ENCODE measurements at places on chromosomes 1 and 21.

GRCh38 chr1:233815865-233816264 is 88.6 kb upstream of the SLC35F3 start:
- no peak for DNase-seq

- peak; percentile 32 for DNase-seq
Observed at GRCh38 chr1:50701706-50702317, 258.3 kb downstream of the FAF1 start.

DNA sequence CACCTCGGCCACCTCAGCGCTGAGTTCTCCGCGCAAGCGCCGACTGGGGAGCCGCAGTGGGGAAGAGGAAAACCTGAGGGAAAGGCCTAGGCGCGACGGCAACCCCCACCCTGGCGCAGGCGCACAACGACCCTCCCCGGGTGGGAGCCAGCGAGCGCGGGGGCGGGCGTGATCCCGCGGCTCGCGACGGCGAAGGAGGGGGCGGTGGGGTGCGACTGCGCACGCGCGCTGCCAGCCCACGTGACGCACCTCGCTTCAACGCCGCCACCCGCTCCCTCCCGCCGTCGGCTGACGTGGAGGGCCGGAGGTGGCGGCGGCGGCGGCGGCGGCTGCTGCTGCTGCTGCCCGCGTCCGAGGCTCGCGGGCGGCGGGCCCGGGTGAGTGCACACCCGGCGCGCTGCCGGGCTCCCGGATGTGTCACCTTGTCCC is at the start of the genes PIGP and TTC3:
Gene PIGP (minus strand): TSS at position 84 of the 429 bp plus-strand sequence. CDS start 556 bp downstream, outside the sequence.
Gene TTC3 (plus strand): TSS at position 267 of the 429 bp plus-strand sequence. CDS start 14,004 bp downstream, outside the sequence.
- peak; percentile 90 for DNase-seq

GRCh38 chr1:119896303-119896702 is at the start of gene ADAM30:
Gene ADAM30 (minus strand): TSS chr1:119896515. CDS start chr1:119896336, 179 bp downstream.
- no peak for DNase-seq

DNA sequence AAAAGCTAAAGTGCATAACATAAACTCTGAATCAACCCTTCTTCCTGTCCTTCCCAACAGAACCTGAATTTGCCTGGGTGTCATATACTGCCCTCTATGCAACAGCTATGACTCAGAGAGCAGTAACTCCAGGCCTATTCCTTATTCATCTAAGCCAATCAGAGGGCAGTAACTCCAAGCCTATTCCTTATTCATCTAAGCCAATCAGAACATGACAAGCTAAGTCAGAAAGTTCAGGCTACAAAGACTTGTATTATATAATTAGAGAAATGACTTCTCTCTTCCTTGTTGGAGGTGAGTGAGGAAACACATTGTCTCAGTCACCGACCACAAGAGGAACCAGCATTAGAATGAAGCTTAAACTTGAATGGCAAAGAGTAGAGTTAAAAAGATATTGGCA is 26.2 kb upstream of the TADA1 start:
- DNase-seq: no peak

DNA sequence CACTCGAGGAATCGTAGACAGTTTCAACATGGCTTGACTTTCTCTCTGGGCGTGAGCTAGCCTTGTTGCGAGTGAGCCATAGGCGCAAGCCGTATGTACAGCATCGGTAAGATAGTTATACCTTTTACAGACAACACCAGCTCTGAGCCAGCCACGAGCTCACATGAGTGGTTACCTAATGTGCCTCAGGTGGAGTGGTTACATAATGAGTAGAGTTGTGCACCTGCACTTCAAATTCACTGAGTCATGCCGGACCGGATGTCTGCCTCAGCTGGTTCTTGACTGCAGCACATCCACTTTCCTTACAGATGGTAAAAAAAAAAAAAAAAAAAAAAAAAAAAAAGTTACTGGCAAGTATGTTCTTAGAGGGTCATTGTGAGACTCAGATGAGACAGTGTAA is 360.4 kb upstream of the NR5A2 start:
- DNase-seq: no peak

GRCh38 chr1:28986306-28986910 is 72.0 kb downstream of the EPB41 start:
- DNase-seq: no peak

- no peak for DNase-seq
Observed at GRCh38 chr1:53076721-53077598, 14.9 kb downstream of the PODN start.

DNA sequence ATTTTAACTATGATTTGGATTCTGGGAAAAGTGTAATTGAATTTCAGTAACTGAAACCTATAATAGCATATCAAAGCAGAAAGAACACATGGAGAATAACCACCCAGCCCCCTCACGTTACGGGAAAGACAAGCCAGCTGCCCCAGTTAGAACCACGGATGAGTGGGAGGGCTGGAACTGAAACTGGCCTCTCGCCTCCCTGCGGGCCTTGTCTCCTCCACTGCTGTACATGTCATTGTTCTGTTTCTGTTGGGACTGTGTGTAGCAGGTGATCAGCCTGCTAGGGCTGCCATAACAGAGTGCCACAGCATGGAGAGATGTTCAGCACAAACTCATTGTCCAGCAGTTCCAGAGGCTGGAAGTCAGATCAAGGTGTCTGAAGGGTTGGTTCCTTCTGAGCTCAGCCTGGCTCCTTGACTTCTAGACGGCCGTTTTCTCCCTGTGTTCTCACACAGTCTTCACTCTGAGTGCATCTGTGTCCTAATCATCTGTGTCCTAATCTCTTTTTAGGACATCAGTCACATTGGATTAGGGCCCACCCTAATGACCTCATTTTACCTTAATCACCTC is 52.4 kb downstream of the MAP3K21 start:
- DNase-seq: no peak

DNA sequence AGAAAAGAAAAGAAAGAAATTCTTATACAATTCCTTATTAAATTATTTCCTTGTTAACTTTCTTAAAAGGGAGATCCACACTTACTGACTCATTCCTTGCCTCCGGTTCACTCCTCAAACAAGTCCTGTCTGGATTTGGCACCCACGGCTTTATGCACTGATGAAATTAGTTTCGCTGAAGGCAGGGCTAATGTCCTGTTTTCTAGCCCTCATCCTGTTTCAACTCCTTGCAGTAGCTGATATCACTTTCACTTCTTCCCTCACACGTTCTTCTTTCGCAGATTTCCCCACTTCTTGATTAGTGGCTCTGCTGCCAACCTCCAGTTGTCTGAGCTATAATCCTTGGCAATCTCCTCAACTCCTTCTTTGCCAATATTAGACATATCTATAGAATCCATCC is 215.2 kb downstream of the URB2 start:
- DNase-seq: no peak

GRCh38 chr1:222696741-222697140 is 15.6 kb downstream of the AIDA start:
- DNase-seq: no peak

DNA sequence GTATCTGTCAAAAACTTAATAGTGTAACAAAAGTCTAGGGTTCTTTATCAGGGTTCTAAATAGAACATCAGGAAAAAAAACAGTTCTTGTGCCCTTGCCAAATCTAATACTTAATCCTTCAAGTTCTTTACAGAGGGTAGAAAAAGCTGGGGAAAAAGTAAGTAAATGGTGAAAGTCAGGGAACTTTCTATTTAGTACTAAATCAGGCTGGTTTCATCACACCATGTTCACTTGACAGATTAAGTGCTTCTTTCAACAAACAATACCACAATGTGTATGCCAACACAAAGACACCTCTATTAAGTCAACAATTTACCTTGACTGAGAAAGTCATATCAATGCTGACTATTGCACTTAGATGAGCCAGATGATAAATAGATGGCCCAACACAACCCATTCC is 9.7 kb downstream of the DBT start:
- DNase-seq: no peak

DNA sequence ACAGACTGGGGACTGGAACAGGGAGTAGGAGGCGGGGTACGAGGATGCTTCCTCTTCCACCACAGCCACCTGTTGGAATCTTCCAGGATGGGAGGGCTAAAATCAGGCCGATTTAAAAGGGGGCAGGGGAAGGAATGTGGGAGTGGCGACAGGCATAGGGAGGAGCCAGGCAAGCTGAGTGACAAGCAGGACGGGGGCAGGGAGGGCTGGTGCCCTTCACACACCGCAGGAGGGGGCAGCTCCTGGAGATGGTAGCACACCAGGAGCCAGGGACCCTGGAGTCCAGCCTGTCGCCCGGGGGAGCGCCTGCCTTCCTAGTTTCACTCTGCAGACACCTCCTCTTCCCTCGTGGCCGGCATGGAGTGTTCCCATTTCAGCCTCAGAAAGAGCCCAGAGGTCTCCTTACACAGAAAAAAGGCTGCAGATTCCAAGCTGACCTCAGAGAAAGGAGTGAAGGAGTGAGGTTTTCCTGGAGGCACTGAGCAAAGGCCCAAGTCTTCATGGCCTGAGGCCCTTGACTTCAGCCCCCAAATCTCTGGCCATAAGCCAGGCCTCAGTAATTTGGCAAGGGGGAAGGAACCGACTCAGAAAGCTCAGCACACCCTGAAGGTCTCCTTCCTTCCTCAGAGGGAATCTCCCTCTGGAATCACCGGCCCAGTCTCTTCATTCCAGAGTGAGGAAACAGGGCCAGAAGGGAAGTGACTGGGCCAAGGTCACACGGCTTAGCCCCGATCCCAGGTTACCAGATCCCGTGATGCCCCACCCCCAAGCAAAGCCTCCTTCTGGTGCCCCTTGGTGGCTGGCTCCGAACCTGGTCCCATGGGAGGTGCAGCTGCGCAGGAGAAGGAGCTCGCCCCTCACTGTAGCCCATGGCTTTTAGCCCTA is 8.1 kb downstream of the BLACAT1 start:
- no peak for DNase-seq

GRCh38 chr1:214793708-214794107 is 190.7 kb downstream of the CENPF start:
- DNase-seq: no peak

DNA sequence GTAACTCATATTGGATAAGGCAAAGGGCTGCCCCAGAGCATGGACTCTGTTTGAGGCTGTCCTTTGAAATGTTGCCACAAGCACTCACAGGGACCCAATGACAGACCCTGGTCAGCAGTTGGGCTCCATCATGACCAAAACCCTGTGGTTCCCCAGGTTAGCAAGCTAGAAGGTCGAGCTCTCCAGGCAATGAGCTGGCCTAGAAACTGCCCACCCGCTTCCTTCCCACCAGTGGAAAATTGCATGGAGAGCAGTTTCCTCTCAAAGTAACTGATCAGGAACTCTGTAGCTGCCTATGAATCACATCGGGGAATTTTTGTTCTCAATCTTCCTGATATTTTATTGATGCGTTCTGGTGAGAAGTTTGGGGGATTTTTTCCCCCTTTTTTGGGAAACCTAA is 52.8 kb downstream of the FHAD1 start:
- no peak for DNase-seq

- DNase-seq: no peak
Observed at GRCh38 chr1:62589321-62589720, 8.0 kb upstream of the ANGPTL3 start.

DNA sequence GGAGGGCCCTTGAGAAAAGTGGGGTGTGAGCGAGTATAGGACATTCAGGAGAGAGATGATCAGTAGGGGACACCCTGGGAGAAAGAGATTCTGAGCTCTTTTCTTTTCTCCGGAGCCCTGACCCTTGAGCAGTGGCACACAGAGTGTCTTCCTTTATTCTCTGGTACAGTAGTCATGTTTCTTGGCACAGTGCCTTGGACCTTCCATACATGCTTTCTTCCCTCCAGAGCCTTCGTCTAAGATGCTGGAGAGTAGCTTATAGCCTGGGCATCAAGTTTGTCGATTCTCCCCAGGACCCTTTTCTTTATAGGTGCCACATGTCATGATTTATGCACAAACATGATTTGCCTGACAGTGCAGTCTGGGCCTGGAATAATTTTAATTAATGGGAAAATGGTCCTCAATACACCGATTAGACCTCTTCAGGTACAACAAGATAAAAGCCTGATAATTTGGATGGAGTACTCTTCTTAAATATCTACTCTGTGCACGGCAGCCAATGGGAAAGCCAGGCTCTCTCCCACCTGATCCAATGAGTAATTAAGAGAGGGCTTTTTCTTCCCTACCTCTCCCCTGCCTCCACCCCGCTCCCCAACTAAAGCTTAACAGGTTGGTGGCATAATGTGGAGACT is at the start of gene TBX19:
Gene TBX19 (plus strand): TSS at position 582 of the 632 bp plus-strand sequence. CDS start 214 bp downstream, outside the sequence.
- DNase-seq: no peak

- no peak for DNase-seq
Observed at GRCh38 chr21:45551316-45551715, 9.1 kb upstream of the SLC19A1 start.

DNA sequence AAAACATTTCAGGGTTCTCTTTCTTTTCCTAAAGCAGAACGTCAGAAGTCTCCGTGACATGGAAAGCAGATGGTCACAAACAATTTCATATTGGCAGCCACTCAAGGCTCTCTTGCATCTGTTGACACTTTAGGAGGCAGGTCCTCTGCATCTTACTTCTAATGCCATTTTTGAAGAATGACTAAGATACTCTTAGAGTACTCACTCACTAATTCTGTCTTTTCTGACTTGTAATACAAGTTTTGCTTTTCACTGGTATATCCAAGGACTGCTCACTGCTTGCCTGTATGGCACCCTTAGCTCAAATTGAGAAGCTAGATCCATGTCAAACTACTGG is 68.3 kb downstream of the PRRX1 start:
- no peak for DNase-seq

DNA sequence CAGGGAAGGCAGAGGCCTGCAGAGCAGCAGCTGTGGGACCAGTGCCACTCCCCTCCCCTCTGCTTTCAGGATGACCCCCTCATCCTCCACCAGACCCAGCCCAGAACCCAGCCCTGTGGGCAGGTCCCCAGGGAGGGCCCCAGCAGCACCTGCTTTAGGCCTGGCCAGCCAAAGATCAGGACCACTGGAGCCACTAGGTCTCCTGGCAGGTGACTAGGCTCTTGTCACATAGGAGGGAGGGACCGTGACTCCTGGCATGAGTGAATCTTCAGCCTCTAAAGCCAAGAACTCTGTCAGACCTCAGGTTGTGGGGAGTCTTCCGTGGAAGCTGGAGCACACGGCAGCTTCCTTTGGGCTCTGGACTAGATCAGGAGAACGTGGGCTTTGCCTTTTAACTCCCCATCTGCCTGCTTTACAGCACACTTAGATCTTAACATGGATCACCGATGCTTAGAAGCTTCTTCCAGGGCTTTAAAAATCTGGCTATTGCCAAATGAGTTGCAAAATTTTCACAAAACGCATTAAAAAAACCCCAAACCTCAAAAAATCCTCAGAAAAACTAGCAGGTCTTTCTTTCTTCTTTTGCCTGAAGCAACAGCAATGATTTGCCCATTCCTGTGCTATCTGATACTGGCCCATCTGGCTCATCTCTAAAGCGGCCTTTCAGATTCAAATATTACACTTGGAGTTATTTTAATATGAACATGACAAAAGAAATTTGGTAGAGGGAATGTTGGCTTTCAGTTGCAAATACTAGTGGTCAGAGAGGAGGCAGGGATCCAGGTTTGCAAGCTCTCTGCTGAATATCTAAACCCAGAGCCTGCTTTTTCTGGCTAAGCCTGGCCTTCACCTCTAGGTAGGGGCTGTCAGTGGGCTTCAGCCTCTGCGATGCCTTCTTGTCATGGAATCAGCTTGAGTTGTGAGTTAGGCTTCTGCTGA is 235.2 kb downstream of the SDCCAG8 start:
- no peak for DNase-seq

DNA sequence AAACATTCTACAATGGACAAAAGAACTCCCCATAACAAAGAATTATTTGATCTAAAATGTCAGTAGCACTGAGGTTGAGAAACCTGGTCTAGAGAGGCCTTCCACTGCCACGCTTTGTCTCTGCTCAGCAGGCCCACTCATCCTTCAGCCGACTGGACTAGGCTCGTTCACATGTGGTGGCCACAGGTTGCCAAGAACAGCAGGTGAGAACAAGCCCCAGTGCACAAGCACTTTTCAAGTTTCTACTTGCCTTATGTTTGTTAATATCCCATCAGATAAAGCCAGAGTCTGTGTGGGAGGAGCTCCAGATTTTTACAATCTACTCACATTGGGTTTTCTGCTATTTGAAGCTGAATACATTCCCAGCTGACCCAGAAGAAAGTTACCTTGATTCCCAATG is 9.1 kb upstream of the EFHD2 start:
- peak; percentile 97 for DNase-seq

- DNase-seq: no peak
Observed at GRCh38 chr21:46062471-46063211, 35.3 kb upstream of the COL6A2 start.
